ENCODE measurements at places on chromosomes 12 and 14.

GRCh38 chr14:55762595-55763232 is 182.7 kb downstream of the KTN1 start:
- DNase-seq = no peak

DNA sequence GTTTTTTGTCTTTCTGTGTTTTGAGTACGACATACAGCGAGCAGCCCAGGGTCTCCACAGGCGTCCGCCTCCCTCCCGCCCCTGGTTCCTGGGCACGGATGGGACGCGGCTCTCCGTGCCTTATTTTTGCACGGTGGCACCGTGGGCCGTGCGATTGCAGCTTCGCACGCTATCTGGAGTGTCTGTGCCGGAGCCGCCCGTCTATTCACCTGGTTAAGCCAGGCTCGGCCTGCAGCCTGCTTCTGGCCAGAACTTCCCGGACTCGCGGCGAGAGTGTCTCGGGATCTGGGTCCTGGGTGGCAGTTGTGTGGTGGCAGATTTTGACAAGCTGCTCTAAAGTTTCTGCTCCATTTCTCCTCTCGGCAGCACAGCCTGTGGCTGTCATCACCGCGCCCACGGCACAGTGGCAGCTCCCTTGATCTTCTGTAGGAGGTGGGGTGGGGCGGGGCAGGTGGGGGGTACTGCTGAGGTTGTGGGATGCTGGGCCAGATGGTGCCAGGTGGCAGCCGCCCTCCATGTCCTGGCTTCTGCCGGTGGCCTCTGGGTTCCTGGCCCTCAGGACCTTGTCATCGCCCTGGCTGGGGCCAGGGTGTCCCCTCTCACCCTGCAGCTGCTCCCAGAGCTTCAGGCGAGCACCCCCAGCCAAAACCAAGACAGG is 2.9 kb downstream of the MMP17 start:
- DNase-seq = peak; percentile 67

- DNase-seq = peak; percentile 66
Observed at GRCh38 chr14:49598189-49598484, 603 bp upstream of the LRR1 start.

DNA sequence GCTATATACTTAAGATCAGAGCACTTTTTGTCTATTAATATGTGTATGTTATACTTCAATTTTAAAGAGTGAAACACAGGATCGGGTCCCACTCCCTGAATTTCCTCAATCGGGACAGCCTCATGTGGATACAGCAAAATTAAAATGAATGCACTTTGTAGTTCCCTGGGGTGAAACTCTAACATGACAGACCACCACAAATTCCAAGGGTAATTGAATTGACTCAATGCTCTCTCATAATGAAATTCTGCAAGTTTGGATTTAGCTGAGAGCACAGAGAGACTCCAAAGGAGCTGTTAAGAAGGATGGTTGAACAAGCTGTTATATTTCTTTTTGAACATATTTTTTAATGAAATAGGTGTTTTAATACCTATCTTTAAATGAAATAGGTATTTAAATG is 413.6 kb downstream of the GXYLT1 start:
- no peak for DNase-seq

GRCh38 chr12:106091446-106091820 is 47.3 kb downstream of the NUAK1 start:
- DNase-seq = no peak

DNA sequence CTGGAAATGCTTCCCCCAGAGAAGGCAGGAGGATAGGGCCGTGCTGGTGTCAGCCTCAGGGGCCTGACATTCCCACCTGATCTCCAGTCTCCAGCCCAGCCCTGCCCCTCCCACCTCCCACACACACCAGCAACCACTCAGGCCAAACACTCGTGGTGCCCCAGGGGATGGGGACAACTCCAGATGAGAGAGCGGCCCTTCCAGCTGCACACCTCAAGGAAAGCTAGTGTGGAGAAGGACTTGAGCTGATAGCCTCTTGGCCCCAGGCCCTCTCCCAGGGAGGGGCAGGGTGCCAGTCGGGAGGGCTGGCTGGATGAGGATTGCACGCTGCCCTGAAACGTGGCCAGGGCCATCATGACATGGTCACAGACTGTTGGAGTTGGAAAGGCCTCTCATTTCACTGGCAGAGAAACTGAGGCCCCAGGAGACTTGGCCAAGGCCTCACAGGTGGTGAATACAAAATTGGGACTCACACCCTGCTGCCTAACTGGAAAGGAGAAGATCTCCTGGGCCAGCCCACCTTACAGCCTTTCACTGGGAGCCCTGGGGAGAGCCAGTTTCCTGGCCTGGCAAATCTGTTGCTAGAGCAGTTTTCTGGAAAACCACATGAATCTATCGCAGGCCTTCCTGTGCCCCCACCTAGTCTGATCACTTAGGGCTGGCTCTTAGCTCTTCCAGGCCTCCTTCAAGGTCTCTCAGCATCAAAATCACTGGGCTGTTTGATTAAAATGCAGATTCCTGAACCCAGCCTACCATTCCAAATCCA is 52.1 kb downstream of the IRF2BPL start:
- DNase-seq = no peak

DNA sequence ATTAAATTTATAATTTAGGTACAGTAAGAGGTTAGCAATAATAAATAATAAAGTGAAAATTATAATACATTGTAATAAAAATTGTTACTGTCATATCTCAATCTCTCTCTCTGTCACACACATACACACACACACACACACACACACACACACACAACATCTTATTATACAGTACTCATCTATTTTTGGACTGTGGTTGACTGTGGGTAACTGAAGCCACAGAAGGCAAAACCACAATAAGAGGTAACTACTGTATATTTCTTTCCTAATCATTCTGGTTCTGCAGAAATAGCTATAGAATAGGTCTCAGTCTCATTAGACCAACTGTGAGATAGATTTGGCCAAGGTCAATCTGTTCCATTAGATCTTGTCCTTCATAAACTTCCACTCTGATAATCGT is 33.1 kb upstream of the PTPRO start:
- DNase-seq = no peak

GRCh38 chr12:53493610-53494391 is 5.5 kb downstream of the MAP3K12 start:
- DNase-seq = peak; percentile 44

DNA sequence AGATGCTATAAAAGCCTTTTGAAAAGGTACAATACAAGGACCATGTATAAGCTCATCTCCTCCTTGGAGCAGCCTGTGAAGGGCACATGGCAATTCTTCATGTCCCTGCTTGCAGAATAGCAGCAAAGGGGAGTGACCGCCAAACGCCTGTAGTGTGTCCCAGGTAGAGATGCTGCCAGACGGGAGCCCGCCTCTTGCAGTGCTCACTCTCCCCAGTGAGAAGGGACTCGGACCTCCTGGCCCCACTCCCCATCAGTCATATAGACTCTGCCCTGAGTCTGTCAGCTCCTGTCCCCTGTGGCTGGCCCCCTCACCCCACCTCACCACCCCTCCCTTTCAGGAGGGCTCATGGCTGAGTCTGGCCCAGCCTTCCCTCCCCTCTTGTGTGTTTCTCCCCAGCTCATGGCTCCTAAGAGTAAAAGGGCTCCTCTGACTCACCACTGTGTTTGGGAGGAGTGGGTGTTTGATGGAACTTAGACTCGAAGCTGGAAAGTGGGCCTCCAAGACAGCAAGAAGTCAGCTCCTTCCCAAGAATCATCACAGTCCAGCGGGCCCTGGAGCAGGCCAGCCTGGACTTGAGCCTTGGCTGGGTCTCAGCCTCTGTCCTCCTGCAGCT is 40.9 kb downstream of the DEGS2 start:
- DNase-seq = no peak

GRCh38 chr12:96352161-96352835 is 47.9 kb downstream of the CDK17 start:
- DNase-seq = no peak

DNA sequence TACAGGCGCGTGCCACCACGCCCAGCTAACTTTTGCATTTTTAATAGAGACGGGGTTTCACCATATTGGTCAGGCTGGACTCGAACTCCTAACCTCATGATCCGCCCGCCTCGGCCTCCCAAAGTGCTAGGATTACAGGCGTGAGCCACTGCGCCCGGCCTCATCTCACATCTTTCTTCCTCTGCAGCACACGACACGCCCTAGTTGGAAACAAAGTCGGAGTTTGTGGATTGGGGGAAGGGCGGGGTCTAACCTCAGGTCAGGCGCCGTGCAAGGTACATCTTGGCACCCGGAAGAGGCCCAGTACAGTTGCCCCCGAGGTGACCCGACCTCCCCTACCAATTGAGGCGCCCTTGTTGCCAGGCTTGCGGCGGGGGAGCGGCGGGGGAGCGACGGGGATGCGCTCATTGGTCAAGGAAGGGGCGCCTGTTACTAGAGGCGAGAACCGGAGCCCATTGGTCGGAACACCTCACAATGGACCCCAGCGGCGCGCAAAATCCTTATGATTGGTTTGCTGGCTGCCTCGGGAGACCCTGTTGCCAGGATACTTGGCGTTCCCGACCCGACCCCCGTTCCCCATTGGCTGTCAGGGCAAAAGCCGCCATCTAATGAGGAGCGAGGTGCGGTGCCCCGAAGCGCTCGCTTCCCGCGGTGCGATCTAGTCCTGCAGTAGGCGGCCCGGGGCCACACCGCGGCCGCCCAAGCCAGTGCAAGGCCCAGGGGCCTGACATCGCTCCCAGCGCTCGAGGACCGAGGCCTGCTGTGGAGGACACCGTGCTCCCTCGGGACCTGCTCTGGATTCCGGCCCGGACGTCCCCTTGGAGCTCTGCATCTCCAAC is at the start of gene REC8:
Gene REC8, plus strand, starts transcription at position 659 of the 839 bp plus-strand sequence. CDS start 473 bp downstream, outside the sequence.
- DNase-seq = peak; percentile 99

GRCh38 chr14:90444077-90444696 is 47.4 kb downstream of the CALM1 start:
- DNase-seq = peak; percentile 32

DNA sequence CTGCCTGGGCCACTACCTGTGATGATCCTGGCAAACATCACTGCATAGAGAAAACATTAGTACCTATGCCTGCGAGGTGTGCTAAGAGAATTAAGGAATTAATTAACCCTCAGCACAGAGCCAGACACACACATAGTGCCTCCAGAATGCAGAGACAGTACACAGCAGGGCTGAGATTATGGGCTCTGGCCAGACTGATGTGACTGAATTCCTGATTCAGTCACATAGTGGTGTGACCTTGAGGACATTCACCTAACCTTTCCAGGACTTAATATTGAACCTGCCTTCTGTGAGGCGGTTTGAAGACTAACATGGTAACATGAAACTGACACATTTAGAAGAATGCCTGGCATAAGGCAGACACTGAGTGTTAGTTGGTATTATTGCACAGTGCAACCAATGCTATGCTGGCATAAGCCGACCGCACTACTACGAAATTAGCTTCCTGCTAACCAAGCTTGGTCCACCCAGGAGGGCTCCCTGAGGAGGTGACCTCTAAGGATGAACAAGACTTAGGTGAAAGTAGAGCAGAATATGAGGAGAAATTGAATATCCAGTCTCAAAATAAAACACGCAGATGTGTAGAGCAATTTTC is 32.0 kb upstream of the SELPLG start:
- peak; percentile 63 for DNase-seq

GRCh38 chr12:128245905-128246304 is 21.1 kb upstream of the TMEM132C start:
- peak; percentile 97 for DNase-seq

- peak; percentile 89 for DNase-seq
Observed at GRCh38 chr12:17810399-17810798, 279.6 kb downstream of the RERGL start.

GRCh38 chr14:68261092-68261842 is 441.7 kb downstream of the RAD51B start:
- DNase-seq = peak; percentile 9

DNA sequence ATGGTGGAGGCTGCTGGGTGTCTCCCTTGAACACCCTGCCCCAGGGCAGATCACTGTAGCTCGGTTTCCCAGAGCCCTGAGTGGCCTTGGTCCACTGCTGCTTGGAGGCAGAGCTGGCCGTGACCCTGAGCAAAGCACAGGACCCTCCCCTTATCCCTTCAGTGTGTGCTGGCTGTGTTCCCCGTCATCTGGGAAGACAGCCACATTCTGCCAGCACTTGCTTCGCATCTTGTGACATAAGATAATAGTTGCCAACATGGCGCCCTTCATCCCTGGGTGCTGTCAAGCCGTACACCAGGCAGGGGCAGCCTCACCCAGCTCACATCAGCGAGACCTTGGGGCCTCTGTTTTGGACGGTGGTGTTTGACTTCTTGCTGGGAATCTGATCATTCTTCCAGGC is 12.1 kb upstream of the ALDH2 start:
- no peak for DNase-seq

- no peak for DNase-seq
Observed at GRCh38 chr12:70040141-70040540, 203.1 kb upstream of the CNOT2 start.

DNA sequence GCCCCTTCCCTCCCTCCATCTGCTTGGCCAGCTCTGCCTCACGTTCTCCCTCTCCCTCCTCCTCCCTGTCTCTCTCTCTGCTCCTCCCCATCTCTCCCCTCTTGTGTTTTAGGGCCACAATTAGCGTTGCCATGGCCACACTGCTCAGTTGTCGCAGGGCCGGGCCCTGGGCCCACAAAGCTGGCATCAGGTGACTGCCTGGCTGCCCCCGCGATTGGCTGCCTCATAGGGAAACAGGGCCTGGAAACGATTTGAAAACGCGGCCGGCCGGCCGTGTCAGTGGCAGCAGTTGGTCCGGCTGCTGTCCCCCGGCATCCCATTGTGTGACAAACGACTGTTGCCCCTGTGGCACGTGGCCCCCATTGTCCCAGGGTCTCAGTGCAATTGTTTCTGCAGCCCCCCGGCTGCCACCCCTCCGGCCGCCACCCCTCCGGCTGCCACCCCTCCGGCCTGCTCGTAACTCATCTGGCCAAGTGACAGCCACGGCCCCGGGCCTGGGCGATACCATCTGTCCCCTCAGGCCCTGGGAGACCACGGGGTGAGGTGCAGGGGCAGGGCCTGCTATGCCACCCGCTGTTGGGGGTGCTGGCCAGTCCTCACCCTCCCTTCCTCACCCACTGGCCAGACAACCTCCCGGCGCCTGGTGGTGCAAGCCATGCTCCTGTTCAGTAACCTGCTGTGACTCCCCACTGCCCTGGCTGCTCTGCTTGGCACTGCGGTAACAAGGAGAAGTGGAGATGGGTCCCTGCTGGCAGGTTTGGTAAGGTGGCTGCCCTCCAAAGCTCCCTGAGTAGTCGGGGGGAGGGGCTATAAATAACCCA is 17.4 kb downstream of the FOXN4 start:
- peak; percentile 86 for DNase-seq

DNA sequence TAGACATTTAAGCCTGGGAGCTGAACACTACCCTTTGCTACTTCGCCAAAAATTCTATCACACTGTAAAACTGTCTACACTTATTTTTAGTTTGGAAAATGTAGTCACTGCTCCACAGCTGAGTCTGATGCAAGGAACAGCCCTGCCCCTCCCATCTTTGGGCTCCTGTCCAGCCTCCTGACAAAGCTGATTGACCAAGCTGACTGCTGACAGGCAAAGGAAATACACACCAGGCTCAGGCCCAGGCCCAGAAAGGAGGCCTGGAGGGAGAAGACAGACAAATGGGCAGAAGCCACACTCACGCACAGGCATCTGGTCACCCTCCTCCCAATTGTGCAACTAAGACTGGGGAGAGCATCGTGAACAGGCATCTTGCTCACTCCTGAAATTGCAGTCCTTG is 55.3 kb downstream of the ISCA2 start:
- no peak for DNase-seq
